ENCODE measurements at places on chromosomes 16 and 17.

GRCh38 chr16:22052980-22053379 lies 39.4 kb upstream of the VWA3A start:
- no peak for DNase-seq

DNA sequence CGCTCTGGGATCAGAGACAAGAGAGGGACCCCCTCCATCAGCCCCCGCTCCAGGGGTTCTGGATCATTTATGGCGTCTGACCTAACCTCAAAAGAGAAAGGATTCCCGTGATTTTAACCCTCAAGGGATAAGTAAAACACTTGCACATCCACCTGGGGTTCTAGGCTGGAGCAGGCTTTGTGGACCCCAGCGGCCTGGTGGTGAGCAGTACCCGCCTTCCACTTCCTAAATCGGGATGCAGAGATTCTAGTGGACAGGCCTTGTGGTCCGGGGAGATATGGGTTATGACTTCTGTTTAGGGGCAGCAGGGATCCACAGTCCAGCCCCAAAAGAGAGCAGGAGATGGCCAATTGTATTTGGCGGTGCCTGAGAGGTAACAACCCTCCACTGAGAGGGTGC lies 684 bp upstream of the PITPNM3 start:
- DNase-seq, result no peak

DNA sequence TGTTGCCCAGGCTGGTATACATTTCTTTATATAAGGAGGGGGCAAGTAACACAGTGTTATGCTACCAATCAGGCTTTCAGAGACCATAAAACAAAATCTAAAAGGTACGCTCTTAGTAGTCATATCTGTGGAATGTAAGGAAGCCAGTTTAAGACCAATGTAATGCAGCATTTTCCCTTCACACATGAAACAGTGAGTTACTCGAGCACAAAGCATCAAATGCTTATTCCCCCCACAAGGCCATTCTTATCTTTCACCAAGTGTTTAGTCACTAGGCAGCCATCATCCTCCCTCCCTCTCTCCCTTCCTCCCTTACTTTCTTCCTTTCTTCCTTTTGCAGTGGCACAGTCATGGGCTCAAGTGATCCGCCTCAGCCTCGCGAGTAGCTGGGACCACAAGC lies 12.8 kb downstream of the HMOX2 start:
- no peak for DNase-seq

DNA sequence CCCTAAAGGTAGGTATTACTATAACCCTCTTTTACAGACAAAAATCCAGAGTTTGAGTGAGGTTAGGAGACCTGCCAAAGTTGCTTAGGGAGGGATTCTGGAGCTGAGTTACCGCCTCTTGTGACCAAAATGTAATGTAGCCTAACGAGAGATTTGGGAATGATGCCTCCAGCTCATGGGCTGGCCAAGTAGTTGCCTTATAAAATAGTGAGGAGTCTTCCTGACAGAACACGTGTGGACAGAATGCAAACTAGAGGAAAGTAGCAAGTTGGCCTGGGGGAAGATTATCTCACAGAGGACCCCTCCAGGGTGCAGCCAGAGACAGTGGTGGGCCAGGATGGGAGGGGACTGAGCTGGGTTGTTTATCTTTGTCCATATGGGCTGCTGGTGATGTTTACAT lies 543.7 kb upstream of the CDH11 start:
- no peak for DNase-seq

GRCh38 chr17:81676906-81677305 lies 6.7 kb downstream of the ARL16 start:
- no peak for DNase-seq

DNA sequence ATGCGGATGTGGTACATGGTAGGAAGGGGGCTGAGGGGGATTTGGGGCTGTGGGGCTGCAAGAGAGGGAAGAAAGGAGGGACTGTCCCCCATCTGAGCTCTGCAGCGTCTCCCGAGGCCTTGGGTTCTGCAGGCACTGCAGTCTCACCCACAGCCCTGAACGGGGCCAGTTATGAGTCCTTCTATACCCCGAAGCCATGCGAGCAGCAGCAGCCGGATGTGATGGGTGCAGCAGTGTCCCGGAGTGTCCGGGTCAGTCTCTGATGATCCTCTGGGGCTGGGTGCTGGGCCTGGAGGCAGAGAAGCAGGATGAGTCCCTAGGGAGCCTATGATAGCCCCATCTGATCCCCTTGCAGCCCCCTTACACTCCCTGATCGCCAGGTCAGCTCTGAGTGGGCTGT lies 41.5 kb downstream of the CPNE2 start:
- no peak for DNase-seq

- DNase-seq, result no peak
These were observed 55.2 kb downstream of the LMF1 start for GRCh38 chr16:915546-915945.
